ENCODE measurements at places on chromosomes 12 and 14.

DNA sequence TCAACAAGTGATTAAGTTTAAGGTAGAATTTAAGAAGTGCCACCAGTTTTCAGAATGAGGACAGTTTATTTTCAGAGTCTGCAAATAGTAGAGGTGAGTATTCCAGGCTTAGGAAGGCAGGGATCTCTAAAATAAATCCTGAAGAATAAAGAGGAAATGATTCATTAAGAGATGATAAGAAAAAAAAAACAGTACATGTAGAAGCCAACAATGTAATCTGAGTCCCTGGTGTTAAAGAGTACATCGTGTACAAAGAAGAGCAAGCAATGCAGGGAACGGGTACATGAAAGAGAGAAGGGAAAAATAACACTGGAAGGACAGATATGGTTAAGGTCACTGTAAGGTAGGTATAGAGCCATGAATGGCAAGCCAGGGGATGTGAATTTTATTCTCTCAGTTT, 95.2 kb upstream of the FOXG1 start:
- no peaks in the 10 kb centered on the region for H3K27me3 ChIP-seq
- no peak overlapping the region for H3K27ac ChIP-seq
- no peaks in the 10 kb centered on the region for H3K4me1 ChIP-seq
- H3K36me3 ChIP-seq = no peaks in the 10 kb centered on the region
- no peak overlapping the region for H3K4me3 ChIP-seq

DNA sequence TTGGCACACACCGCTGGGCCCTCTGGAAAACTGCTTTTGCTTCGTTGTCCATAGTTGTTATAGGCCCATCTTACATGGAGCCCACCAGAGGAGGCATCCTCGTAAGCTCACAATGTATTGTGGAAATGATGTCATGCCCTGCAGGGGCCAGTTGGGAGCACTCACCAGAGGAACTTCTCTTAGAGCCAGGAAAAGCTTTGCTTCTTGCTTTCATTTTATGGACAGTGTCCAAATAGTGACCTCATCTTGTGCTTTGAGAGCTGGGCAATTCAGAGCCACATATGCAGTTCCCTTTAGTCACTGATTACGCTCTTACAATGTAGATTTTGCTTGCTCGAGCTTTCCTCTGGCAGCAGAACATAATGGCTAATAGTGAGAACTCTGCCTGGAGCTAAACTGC, 275.6 kb downstream of the AACS start:
- DNase-seq = no peak
- H3K27ac ChIP-seq = no peak overlapping the region
- no peaks in the 10 kb centered on the region for H3K36me3 ChIP-seq

DNA sequence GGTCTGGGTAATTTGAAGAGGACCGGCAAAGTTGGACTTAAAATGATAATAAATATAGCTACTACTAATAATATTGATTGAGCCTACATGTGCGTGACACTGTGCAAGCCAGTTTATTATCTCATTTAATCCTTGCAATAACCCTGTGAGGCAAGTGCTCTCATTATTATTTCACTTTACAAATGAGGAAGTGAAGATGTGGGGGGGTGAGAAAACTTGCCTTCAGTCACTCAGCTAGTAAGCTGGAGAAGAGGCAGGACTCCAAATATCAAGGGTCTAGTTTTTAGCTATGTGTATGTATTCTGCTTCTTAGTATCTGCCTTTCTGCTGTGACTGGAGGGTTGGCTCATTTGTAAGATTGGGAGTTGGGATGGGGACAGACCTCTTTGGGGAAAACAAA, 39.2 kb downstream of the NPAS3 start:
- no peaks in the 10 kb centered on the region for H3K4me1 ChIP-seq
- no peak overlapping the region for H3K4me3 ChIP-seq
- H3K27me3 ChIP-seq = no peaks in the 10 kb centered on the region
- no peaks in the 10 kb centered on the region for H3K36me3 ChIP-seq
- H3K27ac ChIP-seq = no peak overlapping the region
- DNase-seq = no peak

- H3K27me3 ChIP-seq = peaks cover 40% of the 10 kb centered on the region
- no peak within 1 kb of the TSS for H3K4me3 ChIP-seq
- H3K4me1 ChIP-seq = peaks cover 22% of the 10 kb centered on the region
- no peak for DNase-seq
Measured at GRCh38 chr12:106582641-106583230, at the start of gene RFX4. TSS of gene RFX4 (plus strand) at chr12:106583004. CDS start at chr12:106583321, 317 bp downstream.

- DNase-seq = no peak
- peak overlapping the region; percentile 94 for H3K4me3 ChIP-seq
- peak overlapping the region; percentile 59 for H3K27ac ChIP-seq
- no peaks in the 10 kb centered on the region for H3K36me3 ChIP-seq
- H3K27me3 ChIP-seq = peaks cover 2% of the 10 kb centered on the region
Measured at GRCh38 chr14:20624495-20625070, 16.9 kb downstream of the OR6S1 start.

- H3K4me1 ChIP-seq = no peaks in the 10 kb centered on the region
- H3K27ac ChIP-seq = no peak within 1 kb of the TSS
- no peak for DNase-seq
- H3K36me3 ChIP-seq = no peaks in the 10 kb centered on the region
- H3K4me3 ChIP-seq = no peak within 1 kb of the TSS
Measured at GRCh38 chr12:14961466-14962152, at the start of gene ARHGDIB. TSS of gene ARHGDIB (minus strand) at chr12:14961601. CDS start at chr12:14950712, 10,889 bp downstream.

GRCh38 chr14:60658909-60659585, 9.8 kb upstream of the SIX1 start:
- no peak for DNase-seq
- peaks cover 13% of the 10 kb centered on the region for H3K4me1 ChIP-seq
- H3K27ac ChIP-seq = no peak overlapping the region

DNA sequence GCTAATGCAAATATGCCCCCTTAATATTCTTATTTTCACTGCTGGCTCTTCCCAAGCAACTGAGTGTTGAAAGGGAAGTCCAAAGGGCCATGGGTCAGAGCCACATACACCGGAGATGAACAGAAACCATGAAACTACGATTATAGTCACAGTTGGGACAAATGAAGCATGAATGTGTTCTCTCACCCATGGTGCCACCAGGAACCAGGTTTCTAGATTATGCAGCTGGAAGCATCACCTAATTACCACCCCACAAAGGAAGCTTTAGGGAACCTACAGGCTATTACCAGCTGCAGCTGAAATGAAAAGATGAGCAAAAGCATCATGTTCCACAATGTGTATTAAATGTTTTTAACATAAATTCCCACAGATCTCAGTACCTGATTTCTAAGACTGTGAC, 15.4 kb downstream of the TMTC1 start:
- H3K4me1 ChIP-seq = no peaks in the 10 kb centered on the region
- H3K36me3 ChIP-seq = no peaks in the 10 kb centered on the region
- no peak overlapping the region for H3K27ac ChIP-seq

- H3K27ac ChIP-seq = no peak overlapping the region
- H3K27me3 ChIP-seq = no peaks in the 10 kb centered on the region
- H3K4me3 ChIP-seq = no peak overlapping the region
- no peaks in the 10 kb centered on the region for H3K36me3 ChIP-seq
- DNase-seq = no peak
- no peaks in the 10 kb centered on the region for H3K4me1 ChIP-seq
Measured at GRCh38 chr14:81589381-81590065, 55.9 kb upstream of the SEL1L start.

- DNase-seq = no peak
- H3K27me3 ChIP-seq = no peaks in the 10 kb centered on the region
- peaks cover 27% of the 10 kb centered on the region for H3K36me3 ChIP-seq
- no peak overlapping the region for H3K4me3 ChIP-seq
- H3K4me1 ChIP-seq = peaks cover 8% of the 10 kb centered on the region
Measured at GRCh38 chr12:132723764-132724140, 13.1 kb downstream of the PGAM5 start.

DNA sequence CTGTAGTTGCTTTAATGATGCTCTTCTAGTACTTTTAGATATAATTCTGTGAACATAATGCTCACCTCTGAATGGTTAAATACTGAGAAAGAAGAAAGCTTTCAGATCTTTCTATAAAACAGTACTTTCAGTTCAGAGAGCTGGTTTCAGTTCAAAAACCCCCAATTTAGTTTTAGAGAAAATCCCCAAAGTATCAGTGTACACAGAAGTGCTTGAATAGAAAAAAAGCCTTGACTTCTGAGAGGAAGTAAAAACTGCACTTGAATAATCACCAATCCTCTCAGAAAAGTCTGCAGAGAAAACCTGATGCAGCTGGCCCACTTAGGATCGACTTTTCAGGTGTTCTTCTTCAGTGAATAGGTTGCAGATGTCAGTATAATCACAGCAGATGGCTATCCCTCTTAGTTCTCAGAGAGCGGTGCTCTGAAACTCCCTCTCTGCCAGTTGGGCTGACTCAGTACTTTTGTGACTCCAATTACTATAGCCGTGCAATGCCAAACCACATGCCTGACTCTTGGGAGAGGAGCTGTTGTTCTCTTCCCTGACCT, 616.3 kb downstream of the LRFN5 start:
- DNase-seq = no peak
- peak overlapping the region; percentile 86 for H3K27ac ChIP-seq
- no peaks in the 10 kb centered on the region for H3K36me3 ChIP-seq
- H3K4me1 ChIP-seq = peaks cover 12% of the 10 kb centered on the region
- H3K4me3 ChIP-seq = no peak overlapping the region

GRCh38 chr14:67392123-67392522, 19.8 kb downstream of the PLEK2 start:
- no peaks in the 10 kb centered on the region for H3K36me3 ChIP-seq
- no peak overlapping the region for H3K4me3 ChIP-seq
- H3K27me3 ChIP-seq = no peaks in the 10 kb centered on the region
- no peak overlapping the region for H3K27ac ChIP-seq
- no peaks in the 10 kb centered on the region for H3K4me1 ChIP-seq

- H3K4me1 ChIP-seq = no peaks in the 10 kb centered on the region
- no peaks in the 10 kb centered on the region for H3K36me3 ChIP-seq
- no peak overlapping the region for H3K4me3 ChIP-seq
- no peaks in the 10 kb centered on the region for H3K27me3 ChIP-seq
Measured at GRCh38 chr12:93145086-93145485, 216.0 kb upstream of the EEA1 start.

GRCh38 chr12:2652401-2653081, 142.2 kb upstream of the FKBP4 start:
- H3K36me3 ChIP-seq = no peaks in the 10 kb centered on the region
- H3K27me3 ChIP-seq = no peaks in the 10 kb centered on the region
- no peak for DNase-seq
- H3K4me3 ChIP-seq = no peak overlapping the region
- H3K4me1 ChIP-seq = no peaks in the 10 kb centered on the region

- no peaks in the 10 kb centered on the region for H3K36me3 ChIP-seq
- no peak overlapping the region for H3K27ac ChIP-seq
- no peak overlapping the region for H3K4me3 ChIP-seq
- DNase-seq = no peak
- peaks cover 1% of the 10 kb centered on the region for H3K4me1 ChIP-seq
Measured at GRCh38 chr14:44170101-44170500, 337.0 kb downstream of the FSCB start.

- H3K27me3 ChIP-seq = no peaks in the 10 kb centered on the region
- peaks cover 60% of the 10 kb centered on the region for H3K4me1 ChIP-seq
- no peaks in the 10 kb centered on the region for H3K36me3 ChIP-seq
- peak overlapping the region; percentile 2 for H3K4me3 ChIP-seq
- H3K27ac ChIP-seq = peak overlapping the region; percentile 74
Measured at GRCh38 chr12:111434680-111435338, 29.1 kb downstream of the SH2B3 start.

DNA sequence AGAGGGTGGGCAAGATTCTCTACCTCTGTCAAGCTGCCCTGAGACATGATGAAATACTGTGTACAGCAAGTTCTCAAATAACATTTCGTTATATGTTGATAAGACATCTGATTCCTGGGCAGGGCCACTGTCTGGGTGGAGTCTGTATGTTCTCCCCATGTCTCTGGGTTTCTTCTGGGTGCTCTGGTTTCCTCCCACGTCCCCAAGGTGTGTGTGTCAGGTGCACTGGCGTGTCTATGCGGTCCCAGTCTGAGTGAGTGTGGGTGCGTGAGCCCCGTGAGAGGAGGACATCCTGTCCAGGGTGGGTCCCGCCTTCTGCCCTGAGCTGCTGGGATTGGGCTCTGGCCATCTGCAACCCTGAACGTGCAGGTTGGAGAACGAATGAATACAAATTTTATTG, 29.6 kb downstream of the KCTD10 start:
- H3K27me3 ChIP-seq = no peaks in the 10 kb centered on the region
- no peak for DNase-seq
- H3K27ac ChIP-seq = no peak overlapping the region
- H3K4me3 ChIP-seq = no peak overlapping the region

GRCh38 chr14:47278233-47278842, 397.1 kb downstream of the MDGA2 start:
- no peak overlapping the region for H3K4me3 ChIP-seq
- no peak overlapping the region for H3K27ac ChIP-seq
- no peaks in the 10 kb centered on the region for H3K4me1 ChIP-seq
- H3K36me3 ChIP-seq = no peaks in the 10 kb centered on the region

DNA sequence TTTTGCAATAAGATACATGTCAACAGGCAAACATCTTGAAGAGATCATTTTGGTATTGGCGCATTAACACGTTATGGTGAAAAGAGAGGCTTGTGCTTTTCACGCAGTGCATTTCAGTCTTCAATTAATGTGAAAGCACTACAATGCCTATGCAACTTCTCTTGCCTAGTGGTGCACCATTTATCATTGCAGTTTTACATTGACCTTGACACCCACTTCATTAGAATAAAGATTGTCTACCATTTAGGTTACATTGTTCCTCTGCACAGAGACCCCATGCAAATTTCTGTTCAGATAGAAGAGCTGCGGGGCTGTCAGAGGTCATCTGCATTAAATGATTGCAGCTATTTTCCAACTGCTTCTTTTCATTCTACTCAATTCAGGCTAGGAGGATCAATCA, 212.2 kb upstream of the NPAS3 start:
- no peaks in the 10 kb centered on the region for H3K27me3 ChIP-seq
- no peak overlapping the region for H3K4me3 ChIP-seq
- no peaks in the 10 kb centered on the region for H3K36me3 ChIP-seq
- no peaks in the 10 kb centered on the region for H3K4me1 ChIP-seq

- DNase-seq = no peak
- no peak overlapping the region for H3K4me3 ChIP-seq
- no peaks in the 10 kb centered on the region for H3K27me3 ChIP-seq
- H3K4me1 ChIP-seq = no peaks in the 10 kb centered on the region
Measured at GRCh38 chr12:47545938-47546609, 159.8 kb downstream of the RPAP3 start.

GRCh38 chr14:100536121-100536510, 51.1 kb downstream of the BEGAIN start:
- no peak overlapping the region for H3K4me3 ChIP-seq
- H3K27ac ChIP-seq = peak overlapping the region; percentile 44
- no peak for DNase-seq
- peaks cover 34% of the 10 kb centered on the region for H3K4me1 ChIP-seq
- H3K27me3 ChIP-seq = no peaks in the 10 kb centered on the region

DNA sequence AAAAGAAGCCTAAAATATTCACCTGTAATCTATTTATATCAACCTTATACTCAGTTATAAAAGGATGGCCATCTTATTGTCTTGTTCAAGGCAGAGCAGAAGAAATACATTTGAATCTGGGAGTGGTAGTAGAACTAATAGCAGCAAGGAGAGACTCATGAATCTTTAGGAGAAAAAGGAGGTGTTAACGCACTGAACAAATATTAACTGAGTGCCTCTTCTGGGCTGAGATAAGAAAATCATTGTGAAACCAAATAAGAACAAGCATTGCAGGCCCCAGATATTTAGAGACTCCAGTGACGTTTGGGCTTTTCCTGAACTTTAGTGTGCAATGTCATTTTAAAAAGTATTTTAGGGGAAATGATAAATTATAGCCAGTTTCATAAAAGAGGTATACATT, 790.6 kb downstream of the DIO2 start:
- H3K27me3 ChIP-seq = no peaks in the 10 kb centered on the region
- DNase-seq = no peak
- no peak overlapping the region for H3K4me3 ChIP-seq

GRCh38 chr14:69605738-69606137, 5.7 kb upstream of the SUSD6 start:
- no peak for DNase-seq
- no peaks in the 10 kb centered on the region for H3K36me3 ChIP-seq
- no peak overlapping the region for H3K27ac ChIP-seq
- H3K4me1 ChIP-seq = peaks cover 5% of the 10 kb centered on the region
- no peak overlapping the region for H3K4me3 ChIP-seq

Data from Panc1 (cell line).